ENCODE measurements at places on chromosomes 7 and 10.

GRCh38 chr7:50704844-50705243, 77.9 kb downstream of the GRB10 start:
- DNase-seq = no peak

DNA sequence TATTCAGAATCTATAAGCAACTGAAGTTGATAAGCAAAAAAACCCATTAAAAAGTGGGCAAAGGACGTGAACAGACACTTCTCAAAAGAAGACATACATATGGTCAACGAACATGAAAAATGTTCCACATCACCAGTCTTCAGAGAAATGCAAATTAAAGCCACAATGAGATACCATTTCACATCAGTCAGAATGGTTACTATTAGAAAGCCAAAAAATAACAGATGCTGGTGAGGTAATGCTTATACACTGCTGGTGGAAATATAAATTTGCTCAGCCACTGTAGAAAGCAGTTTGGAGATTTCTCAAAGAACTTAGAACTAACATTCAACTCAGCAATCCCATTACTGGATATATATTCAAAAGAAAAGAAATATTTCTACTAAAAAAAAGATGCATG, 332.8 kb upstream of the PLXDC2 start:
- no peak for DNase-seq

DNA sequence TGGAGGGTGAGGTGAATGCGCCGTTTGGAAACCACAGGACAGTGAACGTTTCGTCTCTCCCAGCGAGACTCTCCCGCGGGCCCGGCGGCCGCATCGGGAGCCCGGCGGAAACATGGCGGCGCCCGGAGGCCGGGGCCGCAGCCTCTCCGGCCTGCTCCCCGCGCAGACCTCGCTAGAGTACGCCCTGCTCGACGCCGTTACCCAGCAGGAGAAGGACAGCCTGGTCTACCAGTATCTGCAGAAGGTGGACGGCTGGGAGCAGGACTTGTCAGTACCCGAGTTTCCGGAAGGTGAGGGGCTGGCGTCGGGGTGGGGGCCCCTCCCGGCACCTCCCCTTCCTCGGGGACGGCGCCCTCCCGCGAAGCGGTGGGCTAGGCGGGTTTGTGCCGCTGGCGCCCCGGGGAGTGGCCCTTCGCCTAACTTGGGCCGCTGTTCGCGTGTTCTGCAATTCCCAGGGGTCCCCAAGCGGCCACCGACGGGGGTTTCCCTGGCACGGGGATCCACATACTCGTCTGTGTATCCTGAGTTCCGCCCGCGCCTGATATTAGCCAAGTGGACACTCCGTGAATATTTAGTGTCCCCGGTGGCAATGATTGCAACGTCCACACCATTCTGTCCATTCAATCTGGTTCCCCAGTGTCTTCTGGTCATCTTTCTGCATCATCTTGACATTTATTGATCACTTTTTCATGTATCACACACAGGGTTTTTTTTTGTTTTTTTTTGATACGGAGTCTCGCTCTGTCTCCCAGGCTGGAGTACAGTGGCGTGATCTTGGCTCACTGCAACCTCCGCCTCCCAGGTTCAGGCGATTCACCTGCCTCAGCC, 514 bp downstream of the NHLRC2 start:
- peak; percentile 80 for DNase-seq

GRCh38 chr7:158695726-158696452, 8.7 kb downstream of the NCAPG2 start:
- no peak for DNase-seq

DNA sequence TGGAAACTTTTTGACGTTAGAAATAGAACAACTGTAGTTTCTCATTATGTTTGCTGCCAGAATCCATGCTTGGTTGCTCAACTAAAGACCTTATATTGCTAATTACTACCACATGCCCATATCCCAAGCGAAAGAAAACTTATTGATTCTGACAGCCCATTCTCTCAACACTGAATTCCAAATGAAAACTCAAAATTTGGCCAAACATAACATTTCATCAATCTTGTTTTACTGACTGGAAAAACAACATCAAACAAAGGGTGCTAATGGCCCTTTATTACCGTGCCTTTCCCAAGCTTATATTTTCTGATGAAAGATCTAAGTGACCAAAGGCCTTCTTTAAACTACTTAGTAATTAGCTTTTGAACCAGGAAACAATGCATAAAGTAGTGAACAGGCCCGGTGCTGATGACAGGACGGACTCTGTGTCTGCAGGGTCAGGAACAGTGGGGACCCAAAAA, 531.8 kb downstream of the KCNMA1 start:
- no peak for DNase-seq

DNA sequence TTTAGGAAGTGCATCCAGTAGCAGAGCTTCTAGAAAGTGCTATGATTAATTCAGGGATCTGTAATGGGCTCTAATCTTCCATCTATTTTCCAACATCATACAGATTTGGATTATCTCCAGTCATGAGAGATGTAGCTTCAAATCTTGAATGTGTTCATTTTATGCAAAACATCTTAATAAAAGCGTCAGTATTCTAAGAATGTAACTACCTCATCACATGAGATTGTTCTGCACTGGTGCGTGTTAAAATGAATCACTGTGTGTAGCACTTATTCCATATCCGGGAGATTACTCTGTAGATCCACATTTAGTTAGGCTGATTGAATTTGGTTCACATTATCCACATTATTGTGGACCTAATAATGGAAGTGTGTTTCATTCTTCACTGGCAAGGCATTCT, 344.9 kb upstream of the CHRM2 start:
- no peak for DNase-seq

- DNase-seq = peak; percentile 84
These were observed 205.8 kb upstream of the FRMD4A start for GRCh38 chr10:14536241-14537213.

- no peak for DNase-seq
These were observed 41.0 kb downstream of the SNX10 start for GRCh38 chr7:26332698-26333097.

DNA sequence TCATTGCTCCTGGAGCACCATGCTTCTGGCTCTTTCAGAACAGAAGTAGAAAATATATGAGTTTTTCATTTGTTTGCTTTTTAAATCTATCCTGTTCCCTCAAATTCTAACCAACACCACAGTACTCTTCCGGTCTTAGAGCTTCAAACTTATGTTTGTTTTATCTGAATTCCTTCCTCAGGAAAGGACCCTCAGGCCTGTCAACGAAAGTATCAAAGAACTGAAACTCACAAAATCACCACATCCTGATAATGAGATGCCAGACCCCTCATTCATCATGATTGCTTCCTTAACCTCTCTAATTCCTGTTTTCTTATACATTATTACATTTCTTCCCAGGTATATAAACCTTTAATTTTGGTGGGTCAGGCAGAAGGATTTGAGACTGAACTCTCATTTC, 135.2 kb downstream of the BMS1 start:
- DNase-seq = no peak

DNA sequence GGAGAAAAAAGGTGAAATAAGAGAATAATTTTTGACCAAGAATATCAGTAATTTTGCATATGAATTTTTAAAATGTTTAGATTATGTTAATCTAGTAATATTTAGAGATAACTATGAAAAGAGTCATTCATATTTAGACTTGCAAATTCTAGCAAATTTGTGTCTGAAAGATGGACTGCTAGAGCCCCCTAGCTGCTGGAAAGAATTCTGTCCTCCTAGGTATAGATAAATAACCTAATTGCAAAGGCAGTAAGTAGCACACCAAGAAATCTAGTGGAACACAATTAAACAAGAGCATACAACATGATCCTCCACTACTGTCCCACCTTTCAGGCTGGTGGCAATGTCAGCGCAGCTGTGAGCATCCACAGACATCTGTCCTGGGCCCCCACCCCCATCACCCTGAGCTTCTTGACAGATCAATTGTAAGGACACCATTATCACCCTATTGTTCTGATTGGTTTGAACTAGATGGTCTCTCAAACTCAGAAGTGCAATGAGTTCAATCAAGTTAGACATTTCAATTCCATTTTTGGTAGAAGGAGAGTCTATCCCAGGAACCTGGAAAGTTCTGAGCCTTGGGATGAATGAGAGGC, 15.0 kb upstream of the GFRA1 start:
- DNase-seq = no peak

DNA sequence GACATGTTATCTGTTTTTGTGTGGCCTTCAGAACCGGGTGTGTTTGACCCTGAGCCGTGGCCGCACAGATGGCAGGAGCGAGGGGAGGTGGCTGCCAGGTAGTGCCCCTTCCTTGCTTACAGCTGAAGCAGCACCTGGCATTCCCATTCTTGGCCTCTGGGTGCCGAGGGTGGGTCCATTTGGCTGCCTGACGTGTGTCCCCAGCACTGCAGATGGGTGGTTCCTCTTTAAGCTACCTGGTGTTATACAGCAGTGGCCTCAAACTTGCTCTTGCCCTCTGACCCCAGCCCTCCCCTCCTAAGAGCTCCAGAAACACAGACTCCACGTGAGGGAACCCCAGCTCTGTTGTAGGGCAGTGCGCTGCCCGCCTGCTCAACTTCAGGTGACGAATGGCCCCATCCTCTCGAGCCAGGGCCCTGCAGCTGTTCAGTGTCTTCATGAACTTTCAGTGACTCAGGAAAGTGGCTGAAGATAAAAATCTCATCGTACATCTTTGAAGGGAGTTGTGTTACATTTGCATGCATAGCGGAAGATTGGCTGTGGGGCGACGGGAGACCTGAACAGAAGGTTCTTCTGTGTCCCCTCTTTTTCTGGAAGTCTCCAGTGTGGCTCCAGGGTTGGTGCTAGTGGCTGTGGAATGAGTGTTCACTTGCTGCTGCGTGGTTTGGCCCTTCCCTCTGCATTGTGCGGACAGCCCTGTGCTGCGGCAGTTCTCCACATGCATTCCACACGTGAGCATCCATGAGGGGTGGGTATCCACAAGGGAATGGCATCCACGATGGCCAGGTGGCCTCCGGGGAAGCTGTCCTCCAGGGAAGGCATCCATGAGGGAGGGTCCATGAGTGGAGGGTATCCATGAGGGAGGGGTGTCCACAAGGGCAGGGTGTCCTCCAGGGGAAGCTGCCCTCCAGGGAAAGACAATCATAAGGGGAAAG, 91.6 kb downstream of the INPP5A start:
- DNase-seq = no peak

DNA sequence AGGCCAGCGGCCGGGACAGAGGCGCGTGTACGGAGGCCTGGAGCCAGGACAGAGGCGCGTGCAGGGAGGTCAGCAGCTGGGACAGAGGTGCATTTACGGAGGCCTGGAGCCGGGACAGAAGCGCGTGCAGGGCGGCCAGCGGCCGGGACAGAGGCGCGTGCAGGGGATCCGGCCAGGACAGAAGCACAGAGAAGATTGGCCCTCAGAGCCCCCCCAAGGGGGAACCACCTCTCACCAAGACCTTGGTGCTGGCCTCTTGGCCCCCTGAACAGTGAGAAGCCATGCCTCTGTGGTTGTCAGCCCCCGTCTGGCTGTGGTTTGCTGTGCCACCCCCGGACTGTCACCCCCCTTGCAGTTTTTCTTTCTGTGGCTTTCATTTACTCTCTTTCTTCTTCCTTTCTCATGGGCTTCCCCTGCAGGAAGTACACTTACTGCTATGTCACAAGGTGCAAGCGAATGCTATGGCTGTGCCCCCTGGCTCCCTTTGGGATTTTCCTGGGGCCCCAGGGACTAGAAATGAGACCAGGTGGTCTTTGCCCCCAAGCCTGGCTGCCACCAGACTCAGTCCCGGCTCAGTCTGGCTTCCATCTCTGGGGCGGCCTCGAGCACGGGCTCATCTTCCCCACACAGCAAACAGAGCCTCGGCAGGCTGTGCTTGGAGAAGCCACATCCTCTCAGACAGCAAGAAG, 41.1 kb downstream of the INSIG1 start:
- peak; percentile 39 for DNase-seq

- no peak for DNase-seq
These were observed 73.3 kb downstream of the RALA start for GRCh38 chr7:39696631-39697030.

DNA sequence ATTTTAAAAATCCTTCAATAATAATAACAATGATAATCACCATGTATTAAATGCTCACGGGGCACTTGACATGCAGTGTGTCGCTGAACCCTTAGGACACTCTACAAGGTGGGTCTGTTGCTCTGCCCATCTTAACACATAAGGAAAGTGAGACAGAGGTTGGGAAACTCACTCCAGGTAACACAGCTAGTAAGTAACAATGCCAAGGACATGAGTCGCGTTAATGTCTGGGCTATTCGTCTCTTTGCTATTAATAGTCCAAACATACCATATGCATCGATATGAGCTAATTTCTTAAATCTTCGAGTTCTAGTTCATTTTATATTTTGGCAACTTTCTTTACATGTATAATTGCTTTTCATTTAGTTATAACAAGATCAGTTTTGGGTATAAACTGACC, 79.5 kb downstream of the BEND7 start:
- no peak for DNase-seq

- peak; percentile 71 for DNase-seq
These were observed 2.2 kb downstream of the ARHGAP21 start for GRCh38 chr10:24721229-24722106.

DNA sequence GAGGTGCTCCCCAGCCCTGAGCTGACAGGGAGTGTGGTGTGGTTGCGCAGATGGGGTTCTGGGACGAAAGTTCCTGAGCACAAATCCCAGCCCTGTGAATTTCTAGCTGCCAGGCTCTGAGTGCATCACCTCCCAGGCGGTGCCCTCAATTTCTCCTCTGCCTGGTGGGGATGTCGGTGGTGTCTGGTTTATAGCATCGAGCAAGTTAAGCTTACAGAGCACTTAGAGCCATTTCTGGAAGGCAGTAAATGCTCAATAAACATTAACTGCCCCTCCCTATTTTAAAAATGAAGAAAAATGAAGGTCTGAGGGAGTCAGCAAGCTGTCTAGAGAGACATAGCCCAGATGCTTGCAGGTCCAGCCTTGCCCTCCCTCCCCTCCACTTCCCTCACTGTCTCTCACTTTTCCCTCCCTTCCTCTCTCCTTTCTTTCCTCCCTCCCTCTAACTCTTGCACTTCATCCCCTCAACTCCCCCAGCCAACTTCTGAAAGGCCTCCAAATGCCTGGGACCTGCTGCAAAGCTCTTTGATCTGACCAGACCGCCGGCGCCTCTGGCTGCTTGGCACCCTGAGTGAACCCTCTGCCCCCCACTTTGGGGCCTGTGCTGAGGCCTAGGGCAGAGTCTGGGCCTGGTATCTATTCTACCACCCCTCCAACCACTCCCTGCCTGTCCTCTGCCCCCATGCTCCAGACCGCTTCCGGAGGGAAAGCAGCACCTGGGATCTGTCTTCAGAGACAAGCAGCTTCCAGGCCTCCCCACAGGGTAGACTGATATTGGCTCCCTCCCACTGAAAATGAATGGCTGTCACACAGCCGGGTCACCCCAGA, 438.3 kb downstream of the RPS24 start:
- peak; percentile 61 for DNase-seq

- DNase-seq = no peak
These were observed 73.7 kb downstream of the PLPP4 start for GRCh38 chr10:120530699-120531098.
